ENCODE measurements at places on chromosomes 11 and 22.

DNA sequence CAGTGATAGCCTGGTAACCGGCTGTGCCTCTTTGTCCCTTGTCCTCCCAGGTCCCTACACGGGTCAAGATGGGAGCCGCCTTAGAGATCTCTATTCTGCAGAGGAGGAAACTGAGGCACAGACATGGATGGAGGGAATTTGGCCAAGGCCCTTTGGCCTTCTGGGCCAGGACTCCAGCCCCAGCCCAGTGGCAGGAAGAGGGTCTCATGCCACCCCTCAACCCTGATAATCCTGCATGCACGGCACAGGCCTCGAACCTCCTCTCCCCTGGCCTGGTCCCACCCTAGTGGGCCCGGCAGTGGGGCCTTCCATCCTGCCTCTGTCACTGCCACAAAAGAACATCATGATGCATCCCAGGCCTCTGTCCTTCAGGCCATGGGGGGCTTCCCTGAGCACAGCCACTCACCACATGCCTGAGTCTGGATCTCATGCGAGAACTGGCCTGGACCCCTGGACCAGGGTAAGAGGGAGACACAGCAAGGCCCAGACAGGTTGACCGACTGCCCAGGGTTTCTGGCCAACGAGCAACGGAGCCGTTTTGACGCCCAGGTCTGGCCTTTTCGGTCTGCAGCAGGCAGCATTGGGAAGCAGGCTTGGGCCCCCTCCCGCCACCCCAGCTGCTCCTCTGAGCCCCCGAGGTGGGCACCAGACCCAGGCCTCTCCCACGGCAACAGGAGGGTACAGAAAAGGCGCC lies 6.5 kb downstream of the LINC01488 start:
- no peak for DNase-seq

GRCh38 chr11:12797996-12798395 lies 123.8 kb downstream of the TEAD1 start:
- DNase-seq, result no peak

DNA sequence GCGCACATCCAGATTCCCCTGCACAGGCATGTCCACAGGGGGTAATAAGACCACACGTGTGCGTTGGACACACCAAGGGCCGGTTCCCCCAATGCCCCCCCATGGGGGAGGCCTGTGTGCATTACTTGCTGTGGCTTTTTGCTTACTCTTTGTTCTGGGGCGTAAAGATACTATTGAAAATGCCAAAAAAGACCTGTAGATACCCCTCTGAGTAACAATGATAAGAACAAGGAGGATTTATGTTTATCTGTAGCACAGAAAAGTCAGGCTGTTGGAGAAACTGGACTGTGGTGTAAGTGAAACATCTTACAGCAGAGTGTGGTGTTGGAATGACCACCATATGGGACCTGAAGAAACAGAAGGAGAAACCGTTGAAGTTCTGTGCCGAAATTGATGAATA lies 103.2 kb downstream of the TBC1D22A start:
- DNase-seq, result no peak

DNA sequence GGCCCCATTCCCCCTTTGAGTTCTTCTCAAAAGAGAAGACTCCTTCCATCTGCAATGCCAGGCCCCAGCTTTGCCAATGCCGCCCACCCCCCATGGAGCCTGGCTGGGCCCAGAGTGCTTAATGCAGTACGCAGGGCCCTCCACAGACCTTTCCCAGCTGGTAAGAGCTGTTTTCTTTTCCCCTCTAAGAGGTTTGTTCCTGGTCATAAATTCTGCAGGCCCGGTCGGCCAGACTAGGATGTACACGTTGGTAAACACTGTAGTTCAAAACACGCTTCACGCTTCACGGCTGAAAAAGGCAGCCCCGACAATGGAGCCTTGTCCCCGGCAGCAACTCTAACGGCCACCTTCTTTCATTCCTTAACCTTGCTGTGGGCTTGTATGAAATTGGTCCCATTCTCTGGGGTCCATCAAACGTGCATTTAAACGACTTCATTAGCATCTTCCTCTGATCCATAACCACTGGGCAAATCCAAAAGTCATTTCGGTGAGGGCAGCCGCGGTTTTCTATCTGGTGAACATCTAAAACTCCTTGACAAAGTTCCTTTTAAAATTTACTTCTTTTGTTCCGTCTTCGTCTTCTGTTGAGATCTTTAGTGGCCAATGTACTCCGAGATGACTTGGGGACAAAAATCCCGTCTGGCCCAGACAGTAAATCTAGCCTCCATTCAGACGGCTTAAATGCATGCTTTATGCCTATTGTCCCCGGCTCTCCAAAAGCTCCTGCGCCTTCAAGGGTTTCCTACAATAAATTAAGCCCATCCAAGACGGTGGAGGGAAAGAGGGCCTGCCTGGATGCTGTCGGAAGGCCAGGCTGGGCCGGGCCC lies 60.0 kb upstream of the MYEOV start:
- no peak for DNase-seq

GRCh38 chr11:66068923-66069714 lies 953 bp upstream of the PACS1 start:
- DNase-seq, result no peak

DNA sequence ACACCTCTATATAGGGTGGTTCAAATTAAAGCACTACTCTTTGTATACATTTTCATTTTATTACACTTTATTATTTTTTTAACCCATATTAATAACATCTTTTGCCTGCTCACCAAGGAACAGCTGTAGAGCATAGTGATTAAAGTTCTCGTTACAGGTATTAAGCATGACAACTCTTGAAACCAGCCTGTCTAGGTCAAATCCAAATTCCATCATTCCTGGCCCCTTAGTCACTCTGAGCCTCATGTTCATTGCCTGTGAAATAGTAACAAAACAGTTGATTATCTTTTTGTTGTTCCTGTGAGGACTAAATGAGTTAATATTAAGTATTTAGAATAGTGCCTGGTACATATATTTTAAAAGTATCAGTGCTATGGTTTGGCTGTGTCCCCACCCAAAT lies 334.5 kb downstream of the RAB38 start:
- DNase-seq, result no peak

DNA sequence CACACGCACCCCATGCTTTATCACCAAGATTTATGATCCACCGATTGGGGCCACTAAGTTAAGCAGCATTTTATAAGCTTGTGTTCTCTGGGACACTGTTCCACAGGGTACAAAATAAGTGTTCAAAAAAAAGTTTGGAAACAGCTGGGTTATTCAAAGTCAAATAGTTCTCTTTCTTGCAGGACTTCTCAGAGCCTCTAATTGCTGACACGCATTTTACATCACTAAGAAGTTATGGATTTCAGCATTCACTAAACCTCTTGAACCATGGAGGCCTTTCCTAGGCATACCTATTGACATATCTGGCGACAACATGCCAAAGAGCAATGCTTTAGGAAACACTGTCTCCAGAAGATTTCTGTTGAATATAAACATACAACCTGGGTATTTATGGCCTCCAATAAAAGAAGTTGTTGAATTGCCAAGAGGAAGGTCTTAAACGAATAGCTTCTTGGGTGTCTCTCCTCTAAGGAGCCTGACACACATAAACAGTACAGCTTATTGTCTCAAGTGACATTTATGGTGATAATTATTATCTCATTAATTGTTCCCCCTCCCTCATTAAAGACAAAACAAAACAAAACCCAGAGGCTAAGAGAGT lies 147.1 kb upstream of the ARHGAP20 start:
- DNase-seq, result no peak

- DNase-seq, result no peak
Observed at GRCh38 chr22:35313311-35314121, 13.8 kb downstream of the TOM1 start.

DNA sequence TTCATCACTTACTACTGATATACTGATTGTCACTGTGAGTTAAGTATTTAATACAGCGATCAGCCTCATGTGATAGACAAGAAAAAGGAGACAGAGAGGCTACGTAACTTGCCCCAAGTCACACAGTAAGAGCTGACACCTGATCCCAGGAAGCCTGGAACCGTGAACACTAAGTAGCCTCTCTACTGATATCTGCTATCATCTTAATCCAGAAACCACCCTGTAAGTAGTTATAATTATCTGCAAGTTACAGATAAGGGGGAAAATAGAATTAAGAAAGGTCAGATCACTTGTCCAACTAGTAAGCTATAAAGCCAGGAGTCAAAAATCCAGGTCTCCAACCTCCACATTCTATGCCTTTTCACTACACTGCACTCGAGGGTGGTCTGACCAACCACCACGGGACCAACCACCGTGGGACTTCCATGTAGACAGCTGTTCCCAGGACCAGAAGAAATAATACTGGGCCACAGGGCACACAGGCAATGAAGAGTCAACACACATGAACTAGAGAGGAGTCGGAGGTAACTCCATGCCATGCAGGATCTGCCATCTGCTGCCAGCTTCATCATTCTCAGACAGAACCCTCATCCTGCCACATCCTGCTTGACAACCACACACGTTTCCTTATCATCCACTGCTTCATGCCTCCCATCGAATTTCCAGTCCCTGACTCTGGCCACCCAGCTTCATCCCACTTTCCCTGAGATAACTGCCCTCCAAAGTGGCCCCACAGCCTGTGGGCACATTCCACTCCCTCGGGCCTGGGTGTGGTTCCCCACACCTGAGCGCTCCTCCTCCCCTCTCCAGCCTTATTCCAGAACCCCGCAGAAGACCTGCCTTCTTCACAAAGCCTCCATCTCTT lies 58.6 kb downstream of the MICAL3 start:
- DNase-seq, result no peak

DNA sequence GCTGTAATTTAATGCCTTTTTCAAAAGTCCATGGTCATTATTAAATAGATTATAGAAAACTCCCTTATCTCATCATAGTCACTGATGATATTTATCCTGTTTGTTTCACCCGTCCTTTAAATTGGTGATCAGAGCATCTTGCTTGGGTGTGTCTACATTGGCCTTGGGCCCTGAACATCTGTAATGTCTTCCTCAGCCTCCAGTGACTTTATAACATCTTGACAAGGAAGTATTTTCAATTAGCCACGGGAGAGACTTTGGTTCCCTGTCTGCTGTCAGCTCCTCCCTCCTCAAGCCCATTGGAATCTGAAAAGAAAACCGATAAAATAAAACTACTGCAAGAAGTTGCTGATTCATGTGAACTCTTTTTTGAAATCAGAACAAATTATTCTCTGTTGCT lies 116.9 kb upstream of the TTC12 start:
- no peak for DNase-seq

- DNase-seq, result no peak
Observed at GRCh38 chr22:21998595-21999247, 16.1 kb upstream of the TOP3B start.

GRCh38 chr11:113840932-113841664 lies 34.3 kb downstream of the USP28 start:
- no peak for DNase-seq

DNA sequence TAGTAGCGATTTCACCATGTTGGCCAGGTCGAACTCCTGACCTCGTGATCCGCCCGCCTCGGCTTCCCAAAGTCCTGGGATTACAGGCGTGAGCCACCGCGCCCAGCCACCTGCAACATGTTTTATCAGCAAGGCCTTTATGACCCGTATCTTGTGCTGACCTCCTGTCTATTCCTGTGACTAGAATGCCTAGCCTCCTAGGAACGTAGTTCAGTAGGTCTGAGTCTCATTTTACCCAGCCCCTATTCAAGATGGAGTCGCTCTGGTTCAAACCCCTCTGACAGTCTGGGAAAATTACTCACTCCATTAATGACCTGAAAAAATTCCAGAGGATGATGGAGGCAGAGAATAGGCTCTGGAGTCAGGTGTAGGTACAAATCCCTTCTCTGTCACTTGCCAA lies 30.0 kb upstream of the CXCR5 start:
- no peak for DNase-seq

GRCh38 chr11:93972790-93973189 lies 48.4 kb upstream of the HEPHL1 start:
- no peak for DNase-seq

- DNase-seq, result no peak
Observed at GRCh38 chr11:77558380-77558779, 31.4 kb upstream of the AQP11 start.

- no peak for DNase-seq
Observed at GRCh38 chr11:129412494-129412893, 36.8 kb downstream of the BARX2 start.

GRCh38 chr11:23859087-23859486 lies 637.8 kb upstream of the LUZP2 start:
- DNase-seq, result no peak

DNA sequence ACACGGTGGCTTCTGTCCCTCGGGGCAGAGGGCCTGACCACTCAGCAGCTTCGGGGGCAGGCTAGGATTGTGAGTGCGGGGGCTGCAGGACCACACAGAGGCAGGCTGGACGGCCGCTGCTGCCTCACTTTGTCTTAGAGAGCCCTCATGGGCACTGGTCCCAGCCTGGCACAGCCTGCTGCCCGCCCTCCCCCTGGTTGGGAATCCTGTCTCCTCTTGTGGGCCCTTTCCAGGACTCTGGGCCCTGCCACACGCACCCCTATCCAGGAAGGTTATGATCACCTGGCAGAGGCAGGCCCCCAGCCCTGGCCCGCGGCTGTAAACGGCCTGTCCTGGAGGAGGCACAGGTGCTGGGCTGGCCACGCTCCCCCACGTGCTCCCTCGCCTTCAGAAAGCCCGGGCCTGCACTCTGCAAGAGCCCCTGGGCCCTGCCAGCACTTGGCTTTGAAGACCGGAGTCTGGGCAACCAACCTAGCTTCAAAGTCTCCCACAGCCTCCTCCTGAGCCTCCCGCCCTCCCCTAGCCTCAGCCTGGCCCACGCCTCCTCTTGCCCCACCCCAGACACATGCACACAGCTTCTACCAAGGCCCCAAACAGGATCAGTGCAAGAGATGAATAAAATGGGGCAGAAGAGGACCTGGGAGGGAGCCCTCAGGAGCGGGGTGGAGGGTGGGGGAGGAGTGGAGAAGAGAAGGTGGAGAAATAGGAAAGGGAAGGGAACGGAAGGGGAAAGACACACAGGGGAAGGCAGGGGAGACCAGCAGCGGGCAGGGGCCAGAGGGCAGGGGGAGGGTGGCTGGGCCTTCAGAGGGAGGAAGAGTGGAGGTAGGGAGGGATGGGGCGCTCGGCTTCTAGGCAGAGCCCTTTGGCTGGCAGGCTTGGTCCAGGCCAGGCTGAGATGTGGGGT lies 31.0 kb downstream of the SYT7 start:
- no peak for DNase-seq

GRCh38 chr11:111119751-111120150 lies 125.8 kb upstream of the POU2AF2 start:
- no peak for DNase-seq

GRCh38 chr22:48717883-48718817 lies 1109.5 kb downstream of the BRD1 start:
- DNase-seq, result no peak

DNA sequence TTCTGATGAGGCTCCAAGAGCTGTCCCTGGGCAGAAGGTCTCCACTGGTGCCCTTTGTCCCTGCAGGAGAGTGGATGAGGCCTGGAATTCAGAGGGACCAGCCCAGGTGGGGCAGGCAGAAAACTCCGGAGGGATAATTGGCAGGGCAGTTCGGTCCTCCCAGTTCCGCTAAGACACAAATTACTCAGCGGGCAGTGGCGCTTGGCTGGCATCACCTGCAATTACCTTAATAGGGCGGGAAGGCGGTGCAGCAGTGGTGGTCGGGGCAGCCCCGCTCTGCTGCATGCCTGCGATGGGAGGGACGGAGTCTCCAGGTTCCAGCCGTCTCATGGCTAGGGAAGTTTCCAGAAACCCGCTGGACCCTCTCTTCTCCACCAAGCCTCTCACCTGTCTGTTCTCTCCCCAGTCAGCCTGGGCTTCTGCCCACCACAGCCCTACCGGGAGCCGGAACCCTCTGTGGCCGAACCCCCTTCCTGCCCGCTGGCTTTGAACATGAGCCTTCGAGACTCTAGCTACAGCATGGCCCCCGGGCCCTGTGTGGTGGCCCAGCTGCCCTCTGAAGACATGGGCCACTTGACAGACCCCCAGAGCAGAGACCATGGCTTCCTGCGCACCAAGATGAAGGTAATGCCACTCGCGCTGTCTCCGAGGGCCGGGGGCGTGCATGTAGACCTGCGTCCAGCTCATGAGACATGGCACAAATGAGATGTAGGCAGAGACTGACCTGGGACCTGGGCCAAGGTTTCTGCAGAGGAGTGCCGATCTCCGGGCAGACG lies 7.0 kb downstream of the OVOL1 start:
- DNase-seq, result no peak
